ENCODE measurements at places on chromosomes 2 and 18.

- DNase-seq, result peak; percentile 28
These were observed 40.7 kb upstream of the C2orf66 start for GRCh38 chr2:196849895-196850294.

DNA sequence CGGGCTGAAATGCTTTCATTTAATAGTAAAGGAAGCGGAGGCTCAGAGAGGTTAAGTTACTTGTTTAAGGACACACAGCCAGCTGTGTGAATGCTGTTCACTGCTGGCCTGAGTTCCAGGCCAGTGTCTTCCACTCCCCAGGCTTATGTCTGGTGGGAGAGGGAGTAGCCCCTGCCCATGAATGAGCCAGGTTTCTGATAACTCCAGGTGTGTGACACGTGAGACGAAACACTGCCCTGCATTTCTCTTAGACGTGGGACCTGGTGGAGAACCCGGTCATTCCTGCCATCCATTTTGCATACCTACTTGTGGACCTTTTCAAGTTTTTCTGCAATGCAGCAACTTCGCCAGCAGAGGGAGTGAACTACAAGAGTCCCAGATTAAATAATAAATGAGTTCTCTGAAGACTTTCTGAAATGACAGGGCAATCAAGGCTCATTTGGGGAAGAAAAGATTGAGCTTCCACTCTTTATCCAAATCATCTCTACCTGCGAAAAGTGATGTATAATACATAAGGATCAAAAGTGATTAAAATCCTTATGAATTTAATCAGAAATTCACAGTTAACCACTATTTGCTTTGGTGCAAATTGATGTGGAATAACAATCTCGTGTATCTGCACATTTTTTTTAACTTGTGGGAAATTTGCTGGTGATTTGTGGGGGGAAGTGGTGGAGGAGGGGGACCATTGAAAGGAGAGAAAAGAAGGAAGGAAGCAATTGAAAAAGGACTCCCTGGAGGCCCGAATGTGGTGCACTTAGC, 79.4 kb upstream of the ASB18 start:
- DNase-seq, result peak; percentile 79

DNA sequence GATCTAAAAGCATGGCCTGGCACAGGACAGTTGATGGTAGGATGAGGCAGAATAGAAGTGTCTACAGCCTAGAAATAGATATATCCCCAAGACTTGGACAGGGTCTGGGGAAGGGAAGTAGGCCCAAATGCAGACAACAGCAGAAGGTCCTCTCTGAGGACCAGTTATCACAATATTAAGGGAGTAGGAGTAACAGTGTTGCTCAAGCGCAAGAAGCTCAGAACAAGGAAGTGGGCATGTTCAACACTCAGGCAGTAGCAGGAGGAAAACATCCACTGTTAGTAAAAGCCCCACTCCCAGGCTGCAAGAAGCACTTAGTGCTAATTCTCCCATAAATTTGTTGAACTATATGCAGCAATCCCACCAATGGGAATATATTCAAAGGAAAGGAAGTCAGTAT, 314.7 kb downstream of the METTL4 start:
- no peak for DNase-seq

DNA sequence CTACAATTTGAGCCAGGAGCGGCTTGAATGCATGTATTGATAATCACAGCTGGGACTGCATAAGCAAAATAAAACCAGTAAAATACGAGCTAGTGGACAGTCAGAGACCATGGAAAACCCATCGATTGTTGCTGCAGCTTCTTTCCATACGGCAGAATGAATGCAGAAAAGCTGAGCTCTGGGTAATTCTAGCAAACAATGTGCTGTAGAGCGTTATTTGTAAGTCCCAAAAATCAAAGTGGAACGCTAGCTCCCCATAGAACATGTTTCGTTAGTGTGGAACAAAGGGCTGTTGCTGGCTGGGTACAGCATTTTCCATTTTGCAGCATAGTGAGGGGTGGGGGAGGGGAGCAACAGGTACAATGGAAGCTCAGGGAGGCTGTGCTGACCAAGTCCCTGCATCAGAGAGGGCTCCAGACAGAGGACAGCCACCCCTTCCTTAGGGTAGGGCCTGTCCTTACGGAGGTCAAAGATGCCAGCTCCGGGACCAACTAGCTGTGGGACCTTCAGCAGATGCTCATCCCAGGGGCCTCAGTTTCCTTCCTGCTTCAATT, 74.1 kb downstream of the BOD1L2 start:
- DNase-seq, result no peak

DNA sequence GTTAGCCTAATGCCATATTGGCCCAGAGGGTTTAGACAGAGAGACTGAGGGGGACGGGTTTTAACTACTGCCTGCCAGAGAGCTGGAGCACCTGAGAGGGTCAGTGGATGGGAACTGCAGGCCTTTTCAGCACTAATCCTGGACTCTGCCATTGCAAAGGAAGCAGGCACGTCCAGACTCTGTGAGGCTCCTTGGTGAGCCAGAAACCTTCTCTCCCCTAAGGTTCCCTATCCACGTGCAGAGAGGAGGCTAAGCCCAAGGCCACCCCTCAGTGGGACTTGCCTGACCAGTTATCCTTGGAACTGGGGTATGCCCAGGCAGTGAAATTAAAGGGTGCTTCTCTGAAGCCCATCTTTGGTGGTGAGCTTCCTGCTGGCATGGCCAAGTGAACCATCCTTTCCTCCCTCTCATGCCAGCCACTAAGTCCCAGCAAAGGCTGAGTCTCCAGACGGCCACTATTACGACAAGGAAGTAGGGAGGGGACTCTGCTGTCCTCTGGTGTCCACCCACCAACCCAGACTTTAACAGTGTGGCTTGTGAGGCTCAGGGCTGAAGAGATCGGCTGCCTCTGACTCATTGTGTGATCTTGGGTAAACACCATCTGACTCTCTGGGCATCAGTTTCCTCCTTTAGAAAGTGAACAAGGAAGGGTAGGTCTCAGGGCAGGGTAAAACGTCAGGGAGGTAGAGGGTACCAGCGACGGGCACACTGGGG, 3.9 kb upstream of the MLPH start:
- no peak for DNase-seq

- DNase-seq, result no peak
These were observed 177.2 kb downstream of the BCL11A start for GRCh38 chr2:60376252-60376651.

GRCh38 chr2:189248141-189248540, 68.6 kb upstream of the COL5A2 start:
- no peak for DNase-seq

DNA sequence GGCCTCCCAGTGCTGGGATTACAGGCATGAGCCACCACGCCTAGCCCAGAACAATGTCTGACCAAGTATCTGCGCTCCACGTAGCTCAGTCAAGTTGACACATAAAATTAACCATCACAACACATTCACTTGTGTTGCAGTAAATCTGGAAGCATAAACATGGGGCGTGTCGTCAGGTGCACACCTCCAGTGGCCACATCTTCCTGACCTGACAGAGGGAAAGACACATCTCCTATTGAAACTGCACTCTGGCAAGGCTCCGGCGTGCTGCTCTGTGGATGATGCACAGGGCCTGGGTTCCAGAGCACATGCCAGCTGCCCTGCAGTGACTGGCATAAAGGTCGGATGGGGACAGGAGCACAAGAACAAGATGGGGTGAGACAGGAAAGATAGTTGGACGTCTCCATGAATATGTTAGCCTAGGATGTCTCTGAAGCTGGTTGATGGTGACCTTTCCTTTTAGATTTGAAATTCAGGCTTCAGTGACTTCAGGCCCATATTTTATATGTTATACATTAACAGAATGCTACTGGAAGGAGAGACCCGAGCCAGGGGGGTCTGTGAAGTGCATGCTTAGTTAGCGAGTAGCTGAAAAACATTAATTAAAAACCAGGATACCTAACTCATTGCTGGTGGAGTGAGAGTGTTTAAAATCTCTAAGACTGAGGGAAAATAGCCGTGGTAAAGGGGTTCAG, 10.9 kb downstream of the IMPA2 start:
- no peak for DNase-seq

DNA sequence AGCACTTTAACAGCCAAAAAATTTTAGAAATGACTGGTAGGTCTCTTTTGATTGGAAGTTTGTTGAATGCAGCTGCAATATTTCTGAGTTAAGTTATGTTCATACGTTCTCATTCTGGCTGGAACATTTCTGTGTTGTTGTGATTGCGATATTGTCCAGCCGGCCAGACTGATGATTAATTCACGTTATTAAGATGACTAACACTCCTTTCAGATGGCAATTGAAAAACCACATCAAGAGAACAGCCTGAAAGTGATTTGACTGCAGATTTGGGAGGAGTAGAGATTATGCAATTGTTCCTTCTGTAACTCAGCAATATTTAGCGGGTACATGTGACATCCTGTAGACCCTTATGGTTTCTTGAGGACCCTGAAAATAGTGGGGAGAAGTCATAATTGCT, 133.7 kb downstream of the FBXO15 start:
- DNase-seq, result no peak

- no peak for DNase-seq
These were observed 161.1 kb downstream of the LTBP1 start for GRCh38 chr2:33107690-33108482.

DNA sequence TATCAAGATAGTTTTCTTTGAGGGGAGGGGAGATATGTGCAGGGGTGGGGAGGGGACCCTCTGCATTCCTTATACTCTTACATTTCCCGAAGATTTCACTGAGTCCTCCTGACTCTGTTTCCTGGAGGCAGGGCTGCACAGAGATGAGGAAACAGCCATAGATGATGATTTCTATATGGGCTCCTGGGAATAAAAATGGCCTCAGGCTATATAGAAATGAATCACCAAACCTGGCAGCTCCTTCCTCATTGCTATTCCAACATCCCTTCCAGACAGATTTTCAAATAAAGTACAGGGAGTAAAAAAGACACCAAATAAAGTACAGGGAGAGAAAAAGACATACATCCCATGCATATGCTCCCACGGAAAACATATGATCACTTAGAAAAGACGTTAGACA, 474.8 kb upstream of the RAB6C start:
- DNase-seq, result no peak

Measured in iPS-NIHi11 (cell line).